NCI-H226 (cell line): ENCODE measurements at places on chromosomes 1 and 21.

GRCh38 chr1:67429528-67430357 is 459 bp downstream of the SERBP1 start:
- no peak for DNase-seq

DNA sequence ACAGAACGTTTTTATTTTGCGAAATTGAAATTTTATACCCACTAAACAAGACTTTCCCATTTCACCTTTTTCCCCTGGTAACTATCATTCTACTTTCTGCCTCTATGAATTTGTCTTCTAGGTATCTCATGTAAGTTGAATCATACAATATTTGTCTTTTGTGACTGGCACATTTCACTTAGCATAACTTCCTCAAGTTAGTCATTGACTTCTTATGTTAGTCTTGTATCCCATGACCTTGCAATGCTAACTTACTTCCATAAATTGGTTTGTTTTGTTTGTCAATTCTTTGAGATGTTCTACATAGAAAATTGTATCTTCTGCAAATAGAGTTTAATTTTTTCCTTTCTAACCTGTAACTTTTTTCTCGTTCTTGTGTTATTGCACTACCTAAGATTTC is 26.9 kb downstream of the SH3BP5L start:
- DNase-seq: no peak

DNA sequence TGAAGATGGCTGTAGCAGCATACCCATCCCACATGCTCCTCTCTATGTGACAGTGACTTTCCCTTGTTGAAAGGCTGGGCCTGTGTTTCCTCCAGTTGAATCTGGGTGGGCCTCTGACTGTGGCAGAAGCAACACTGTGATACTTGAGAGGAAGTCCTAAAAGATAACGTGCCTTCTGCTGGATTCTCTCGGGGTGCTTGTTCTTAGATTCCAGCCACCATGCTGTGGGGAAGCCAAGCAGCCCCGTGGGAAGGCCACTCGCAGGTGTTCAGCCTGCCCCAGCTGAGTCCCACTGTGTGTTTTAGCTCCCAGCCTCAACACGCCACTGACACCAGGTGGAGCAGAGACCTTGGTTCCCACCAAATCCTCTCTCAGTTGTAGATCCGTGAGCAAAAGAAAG is 31.5 kb downstream of the TRAPPC10 start:
- no peak for DNase-seq

GRCh38 chr1:222054416-222054815 is 312.5 kb upstream of the DUSP10 start:
- no peak for DNase-seq

DNA sequence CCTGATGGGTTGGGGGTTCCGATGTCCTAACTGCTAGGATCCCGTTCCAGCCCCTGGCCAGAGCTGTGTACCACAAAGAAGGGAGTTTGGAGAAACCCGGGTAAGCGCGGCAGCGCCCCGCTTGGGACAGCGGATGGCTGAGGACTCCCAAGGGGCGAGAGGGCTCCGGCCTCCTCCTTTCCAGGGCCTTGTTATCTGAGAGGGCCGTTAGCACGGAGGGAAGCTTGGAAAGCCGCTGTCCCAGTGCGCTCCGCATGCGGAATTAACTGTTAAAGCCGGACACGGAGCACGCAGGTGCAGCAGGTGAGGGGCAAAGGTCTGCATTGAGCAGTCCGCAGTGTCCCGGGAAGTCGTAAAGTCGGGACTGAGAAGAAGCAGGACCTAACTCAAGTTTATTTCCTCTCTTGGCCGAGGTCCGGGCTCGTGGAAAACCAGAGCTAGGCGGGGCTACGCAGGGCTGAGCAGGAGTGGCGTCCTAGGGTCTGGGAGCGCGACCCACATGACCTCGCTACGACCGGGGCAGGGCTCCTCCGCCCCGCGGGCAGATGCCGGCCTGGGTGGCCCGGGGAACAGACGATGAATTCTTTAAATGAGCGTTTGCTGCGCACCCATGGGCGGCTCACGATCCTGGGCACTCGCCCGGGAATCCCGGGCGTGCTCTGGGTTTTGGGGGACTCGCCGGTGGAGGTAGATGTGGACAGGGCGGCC is 4.5 kb downstream of the LHX4 start:
- no peak for DNase-seq

GRCh38 chr21:9008636-9009035 is 1512.7 kb upstream of the TPTE start:
- DNase-seq: no peak

GRCh38 chr1:87115891-87116290 is 201.5 kb downstream of the HS2ST1 start:
- DNase-seq: peak; percentile 60

GRCh38 chr1:86825319-86825718 is 88.6 kb downstream of the SELENOF start:
- DNase-seq: peak; percentile 43

- no peak for DNase-seq
Observed at GRCh38 chr21:25490742-25491141, 116.5 kb downstream of the MRPL39 start.

- DNase-seq: peak; percentile 83
Observed at GRCh38 chr1:112501810-112502641, 6.7 kb upstream of the WNT2B start.

DNA sequence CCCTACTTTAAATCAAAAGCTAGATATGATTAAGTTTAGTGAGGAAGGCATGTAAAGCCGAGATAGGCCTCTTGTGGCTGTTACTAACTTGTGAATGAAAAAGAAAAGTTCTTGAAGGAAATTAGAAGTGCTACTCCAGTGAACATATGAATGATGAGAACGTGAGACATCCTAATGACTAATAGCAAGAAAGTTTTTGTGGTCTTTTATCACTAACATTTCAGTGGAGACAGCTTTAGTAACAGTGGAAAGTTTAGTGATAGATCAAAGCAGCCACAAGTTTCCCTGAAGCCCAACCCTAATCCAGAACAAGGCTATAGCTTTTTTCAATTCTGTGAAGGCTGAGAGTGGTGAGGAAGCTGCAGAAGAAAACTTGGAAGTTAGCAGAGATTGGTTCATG is 73.6 kb upstream of the LRRC8B start:
- peak; percentile 64 for DNase-seq

DNA sequence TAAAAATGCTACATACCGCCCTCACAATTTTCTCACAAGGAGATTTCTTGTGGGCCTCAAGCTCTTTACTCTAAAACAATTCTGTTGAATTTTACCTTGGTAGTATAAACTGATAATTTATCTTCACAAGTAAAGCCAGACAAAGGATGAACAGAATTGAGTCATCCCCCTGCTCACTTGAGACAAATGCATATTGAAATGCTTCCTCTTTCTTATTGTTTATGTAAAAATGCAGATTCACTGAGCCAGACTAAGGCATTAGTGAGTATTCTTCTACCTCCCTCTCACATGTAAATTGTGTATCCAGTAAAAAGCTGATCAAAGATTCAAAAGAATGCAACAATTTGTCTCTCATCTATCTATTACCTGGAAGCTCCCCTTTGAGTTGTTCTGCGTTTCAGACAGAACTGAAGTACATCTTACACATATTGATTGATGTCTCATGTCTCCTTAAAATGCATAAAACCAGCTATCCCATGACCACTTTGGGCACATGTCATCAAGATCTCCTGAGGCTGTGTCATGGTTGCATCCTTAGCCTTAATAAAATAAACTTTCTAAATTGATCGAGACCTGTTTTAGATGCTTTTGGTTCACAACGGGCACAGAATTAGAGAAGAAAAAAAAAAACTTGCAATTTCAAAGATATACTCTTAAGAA is 743.1 kb upstream of the B3GALT2 start:
- DNase-seq: no peak

GRCh38 chr1:18333220-18333619 is 147.5 kb upstream of the KLHDC7A start:
- no peak for DNase-seq
